Endothelial cell (in vitro differentiated cells): ENCODE measurements at places on chromosomes 6 and 20. TPM values are rescaled to one million over a fixed set of nuclear protein-coding genes. Genes with fewer than 3 reads are reported as not detected.

The WFDC10B gene
- not detected for total RNA-seq

The GSTA1 gene
- 1.1 TPM for total RNA-seq

The SAMD5 gene
- total RNA-seq, result 4.7 TPM

The DUSP15 gene
- 2.1 TPM for total RNA-seq

The LRFN2 gene
- 0.59 TPM for total RNA-seq

The BHLHE23 gene
- not detected for total RNA-seq

The COL9A1 gene
- 0.77 TPM for total RNA-seq

The ADGRB3 gene
- total RNA-seq, result 2.4 TPM

GRCh38 chr6:4426968-4427367 lies 291.6 kb upstream of the ECI2 start:
- DNase-seq, result no peak
- H3K4me3 ChIP-seq, result no peak overlapping the region
- no peaks in the 10 kb centered on the region for H3K4me1 ChIP-seq
- H3K27me3 ChIP-seq, result peaks cover 5% of the 10 kb centered on the region

GRCh38 chr20:62608218-62608565 lies 34.1 kb upstream of the SLCO4A1 start:
- no peak for DNase-seq
- no peak overlapping the region for H3K27ac ChIP-seq
- H3K4me1 ChIP-seq, result peaks cover 3% of the 10 kb centered on the region
- H3K36me3 ChIP-seq, result no peaks in the 10 kb centered on the region

GRCh38 chr20:59117526-59117925 lies 46.1 kb upstream of the ZNF831 start:
- no peak overlapping the region for H3K4me3 ChIP-seq
- H3K27me3 ChIP-seq, result peaks cover 3% of the 10 kb centered on the region
- H3K27ac ChIP-seq, result no peak overlapping the region
- no peaks in the 10 kb centered on the region for H3K36me3 ChIP-seq
- no peak for DNase-seq

DNA sequence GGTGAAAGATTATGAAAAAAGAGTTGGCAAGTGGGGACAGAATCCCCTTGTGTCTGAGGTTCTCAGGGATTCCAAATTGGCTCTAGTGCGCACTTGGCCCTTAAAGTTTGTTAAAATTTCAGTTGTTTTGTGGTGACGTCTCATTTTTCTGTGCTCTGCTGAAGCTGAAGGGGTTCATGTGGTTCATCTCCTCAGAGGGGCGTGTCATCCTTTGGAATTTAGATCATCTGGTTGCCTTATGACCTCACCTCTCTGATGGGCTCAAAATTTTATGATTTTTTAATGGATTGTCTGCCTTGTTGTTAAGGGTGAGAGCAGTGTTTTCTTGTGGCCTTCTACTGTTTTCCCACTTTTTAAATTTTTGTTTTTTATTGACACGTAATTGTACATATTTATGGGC lies 20.3 kb downstream of the CYB5R4 start:
- H3K27me3 ChIP-seq, result peaks cover 2% of the 10 kb centered on the region
- H3K27ac ChIP-seq, result no peak overlapping the region
- H3K4me3 ChIP-seq, result no peak overlapping the region
- no peak for DNase-seq

DNA sequence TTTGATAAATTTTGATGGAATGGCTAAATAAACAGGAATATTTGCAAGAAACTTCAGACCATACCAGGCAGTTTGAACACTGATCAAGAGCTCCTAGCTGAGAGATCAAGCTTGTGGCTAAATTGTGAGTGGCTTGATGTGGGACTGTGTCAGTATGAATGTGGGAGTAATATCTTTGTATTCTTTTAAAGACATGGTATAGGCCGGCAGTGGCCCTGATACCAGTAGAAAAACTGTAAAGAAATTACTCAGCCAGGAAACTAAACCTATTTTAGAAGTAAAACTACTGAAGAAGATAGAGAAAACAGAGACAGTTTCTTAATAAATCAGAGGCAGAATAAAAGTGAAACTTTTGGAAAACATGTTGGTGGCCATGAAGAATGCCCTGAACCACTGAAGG lies 608.4 kb upstream of the SYNCRIP start:
- H3K36me3 ChIP-seq, result no peaks in the 10 kb centered on the region
- no peak for DNase-seq
- peaks cover 4% of the 10 kb centered on the region for H3K27me3 ChIP-seq
- H3K4me3 ChIP-seq, result no peak overlapping the region

DNA sequence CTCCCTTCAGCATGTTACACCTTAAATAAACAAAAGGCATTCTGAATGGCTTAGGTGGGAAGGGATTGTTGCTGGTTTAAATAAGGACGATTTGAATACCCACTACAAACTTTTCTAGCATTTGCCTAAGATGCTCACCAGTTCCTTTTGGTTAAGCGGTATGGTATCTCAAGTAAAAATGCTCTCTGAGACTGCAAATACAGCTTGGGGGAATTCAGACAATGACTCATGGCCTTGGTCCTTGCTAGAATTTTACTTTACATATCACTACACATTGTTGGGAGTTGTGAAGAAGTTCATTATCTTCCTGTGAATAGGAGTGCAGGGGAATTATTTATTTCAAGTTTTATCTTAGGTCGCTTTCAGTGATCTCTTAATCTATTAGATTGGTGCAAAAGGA lies 670.7 kb downstream of the UTRN start:
- H3K36me3 ChIP-seq, result peaks cover 2% of the 10 kb centered on the region
- H3K4me1 ChIP-seq, result no peaks in the 10 kb centered on the region
- peaks cover 2% of the 10 kb centered on the region for H3K27me3 ChIP-seq

GRCh38 chr6:43103253-43103876 lies 27.3 kb downstream of the PTK7 start:
- H3K4me3 ChIP-seq, result no peak overlapping the region
- H3K36me3 ChIP-seq, result no peaks in the 10 kb centered on the region
- DNase-seq, result no peak
- no peak overlapping the region for H3K27ac ChIP-seq
- no peaks in the 10 kb centered on the region for H3K27me3 ChIP-seq

GRCh38 chr6:154408891-154409500 lies 52.4 kb upstream of the IPCEF1 start:
- no peak for DNase-seq
- H3K4me3 ChIP-seq, result no peak overlapping the region
- H3K27me3 ChIP-seq, result peaks cover 4% of the 10 kb centered on the region
- H3K27ac ChIP-seq, result no peak overlapping the region
- no peaks in the 10 kb centered on the region for H3K4me1 ChIP-seq
- H3K36me3 ChIP-seq, result peaks cover 17% of the 10 kb centered on the region

DNA sequence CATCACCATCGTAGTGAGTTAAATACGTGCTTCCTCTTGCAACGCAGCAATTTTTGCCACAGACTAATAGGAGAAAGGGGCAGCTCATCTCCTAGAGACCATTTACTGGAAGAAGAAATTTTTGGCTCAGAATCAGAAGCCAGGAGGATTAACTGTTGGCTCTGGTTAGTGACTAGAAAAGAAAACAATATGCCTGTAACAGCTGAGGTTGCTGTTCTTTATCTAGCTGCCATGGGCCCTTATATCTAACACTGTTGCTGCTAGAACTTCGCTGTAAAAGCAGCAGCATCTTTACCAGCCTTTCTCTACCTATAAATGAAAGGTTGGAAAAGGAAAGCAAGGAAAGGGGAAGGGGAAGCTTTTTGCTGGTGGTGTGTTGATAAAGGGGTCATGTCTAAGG lies 65.9 kb downstream of the FAM135A start:
- no peak overlapping the region for H3K4me3 ChIP-seq
- peaks cover 19% of the 10 kb centered on the region for H3K36me3 ChIP-seq
- peaks cover 5% of the 10 kb centered on the region for H3K4me1 ChIP-seq
- H3K27ac ChIP-seq, result no peak overlapping the region
- H3K27me3 ChIP-seq, result no peaks in the 10 kb centered on the region

DNA sequence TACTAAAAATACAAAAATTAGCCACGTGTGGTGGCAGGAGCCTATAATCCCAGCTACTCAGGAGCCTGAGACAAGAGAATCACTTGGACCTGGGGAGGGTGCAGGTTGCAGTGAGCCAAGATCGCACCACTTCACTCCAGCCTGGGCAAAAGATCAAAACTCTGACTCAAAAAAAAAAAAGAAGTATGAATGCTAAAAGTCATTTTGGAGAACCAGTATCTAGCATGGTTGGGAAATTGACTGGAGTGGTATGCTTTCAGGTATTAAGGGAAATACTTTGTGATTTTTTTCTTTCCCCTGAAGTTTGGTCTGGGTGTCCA lies 30.1 kb downstream of the PCMT1 start:
- H3K4me3 ChIP-seq, result no peak overlapping the region
- no peak for DNase-seq
- H3K27ac ChIP-seq, result no peak overlapping the region
- H3K4me1 ChIP-seq, result no peaks in the 10 kb centered on the region
- no peaks in the 10 kb centered on the region for H3K27me3 ChIP-seq

DNA sequence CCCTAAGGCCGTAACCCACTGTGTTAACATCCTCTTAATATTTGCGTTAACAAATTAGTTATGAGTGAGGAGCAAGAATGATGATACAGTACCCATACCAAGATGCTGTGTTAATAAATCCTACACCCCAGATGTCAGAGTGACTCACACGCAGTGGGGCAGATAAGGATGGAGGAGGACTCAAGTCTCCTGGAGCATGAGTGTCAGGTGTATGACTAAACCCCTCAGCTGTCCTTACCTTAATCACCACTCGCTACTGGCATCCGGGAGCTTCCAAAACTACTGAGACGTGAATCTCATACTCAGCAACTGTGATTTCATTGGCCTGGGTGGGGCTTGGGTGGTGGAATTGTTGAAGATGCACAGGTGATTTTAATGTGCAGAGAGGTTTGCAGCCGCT lies 131.3 kb upstream of the MTHFD1L start:
- no peak overlapping the region for H3K4me3 ChIP-seq
- H3K27ac ChIP-seq, result no peak overlapping the region
- H3K4me1 ChIP-seq, result no peaks in the 10 kb centered on the region
